ENCODE measurements at places on chromosomes 1 and 21.

- no peak for DNase-seq
Observed at GRCh38 chr1:31985430-31985829, 28.2 kb upstream of the KHDRBS1 start.

DNA sequence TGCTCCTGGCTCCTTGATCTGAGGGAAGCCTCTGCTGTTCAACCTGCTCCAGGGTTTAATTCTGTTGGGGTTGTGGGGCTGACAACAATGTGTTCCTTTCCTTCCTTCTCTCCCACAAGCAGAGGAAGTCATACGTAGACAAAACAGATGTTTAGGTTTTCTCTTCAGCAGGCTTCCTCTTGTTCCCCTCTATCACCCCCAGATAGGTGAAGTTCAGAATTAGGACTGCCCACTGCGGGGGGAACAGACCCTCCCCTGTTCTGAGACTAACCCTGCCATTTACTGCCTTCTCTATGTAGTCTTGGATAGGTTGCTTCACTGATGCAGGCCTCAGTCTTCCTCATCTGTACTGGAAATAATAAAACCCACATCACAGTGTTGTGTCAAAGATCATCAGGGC, 30.0 kb upstream of the NRDC start:
- no peak for DNase-seq

DNA sequence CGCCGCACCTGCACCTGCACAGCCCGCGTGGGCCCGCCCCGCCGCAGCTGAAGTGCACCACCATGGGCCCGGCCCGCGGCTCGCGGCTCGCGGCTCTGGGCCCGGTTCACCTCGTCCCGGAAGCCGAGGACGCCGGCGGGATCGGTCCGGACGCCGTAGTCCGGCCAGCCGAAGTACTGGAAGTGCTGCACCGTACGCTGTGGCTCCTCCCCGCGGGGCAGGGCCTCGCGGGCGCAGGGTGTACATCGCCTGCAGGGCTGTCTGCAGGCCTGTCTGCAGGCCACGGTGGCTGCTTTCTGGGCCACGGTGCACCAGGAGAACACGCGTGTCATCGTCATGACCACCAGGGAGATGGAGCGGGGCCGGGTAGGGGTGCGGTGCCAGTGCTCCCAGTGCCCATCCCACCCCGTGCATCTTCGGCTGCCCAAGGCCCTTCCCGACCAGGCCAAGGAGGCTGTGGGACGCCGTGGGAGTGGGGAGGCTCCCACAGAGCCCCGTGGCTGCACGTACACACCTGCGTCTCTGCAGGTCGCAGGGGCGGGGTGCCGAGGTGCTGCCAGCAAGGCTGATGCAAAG, 6.7 kb downstream of the RNF223 start:
- no peak for DNase-seq

- DNase-seq, result no peak
Observed at GRCh38 chr1:16144325-16145029, 11.4 kb downstream of the EPHA2 start.

GRCh38 chr1:164587617-164588501, 28.9 kb downstream of the PBX1 start:
- no peak for DNase-seq

GRCh38 chr1:41735139-41735538, 183.6 kb downstream of the HIVEP3 start:
- DNase-seq, result no peak

Data from fibroblast of skin of abdomen (primary cell).